NCI-H526 (cell line): ENCODE measurements at places on chromosomes 1 and 21.

- peak; percentile 87 for DNase-seq
Measured at GRCh38 chr1:211680752-211681327, 5.4 kb upstream of the NEK2 start.

GRCh38 chr1:244187310-244187709 lies 136.2 kb downstream of the ZBTB18 start:
- no peak for DNase-seq

DNA sequence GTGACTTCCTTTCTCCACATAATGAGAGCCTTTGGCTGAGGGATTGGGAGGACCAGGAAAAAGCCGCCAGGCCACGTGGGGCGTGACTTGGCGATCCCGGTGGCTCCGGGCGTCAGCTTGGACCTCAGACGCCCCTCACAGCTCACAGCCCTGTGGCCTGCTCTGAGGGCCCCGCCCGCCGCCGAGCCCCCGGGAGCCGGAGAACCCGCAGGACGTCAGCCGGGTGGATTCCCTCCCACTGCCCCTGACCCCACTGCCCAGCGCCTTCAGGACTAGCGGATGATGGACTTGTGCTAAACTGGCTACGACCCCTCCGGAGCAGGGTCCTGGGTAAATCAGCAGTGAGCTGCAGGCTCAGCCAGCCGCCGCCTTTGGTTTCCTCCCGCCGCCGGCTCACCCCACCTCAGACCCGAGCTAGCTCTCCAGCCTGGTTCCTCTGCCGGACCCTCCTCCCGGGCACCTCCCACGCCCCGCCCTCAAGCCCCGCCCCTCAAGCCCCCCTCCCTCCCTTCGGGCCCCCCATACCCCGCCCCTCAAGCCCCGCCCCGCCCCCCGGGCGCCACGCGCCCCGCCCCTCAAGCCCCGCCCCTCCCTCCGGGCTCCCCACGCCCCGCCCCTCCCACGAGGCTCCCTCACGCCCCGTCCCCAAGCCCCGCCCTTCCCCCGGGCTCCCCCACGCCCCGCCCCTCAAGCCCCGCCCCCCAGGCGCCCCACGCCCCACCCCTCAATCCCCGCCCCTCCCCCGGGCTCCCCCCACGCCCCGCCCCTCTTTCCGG lies 10.0 kb upstream of the FAAP20 start:
- peak; percentile 20 for DNase-seq

DNA sequence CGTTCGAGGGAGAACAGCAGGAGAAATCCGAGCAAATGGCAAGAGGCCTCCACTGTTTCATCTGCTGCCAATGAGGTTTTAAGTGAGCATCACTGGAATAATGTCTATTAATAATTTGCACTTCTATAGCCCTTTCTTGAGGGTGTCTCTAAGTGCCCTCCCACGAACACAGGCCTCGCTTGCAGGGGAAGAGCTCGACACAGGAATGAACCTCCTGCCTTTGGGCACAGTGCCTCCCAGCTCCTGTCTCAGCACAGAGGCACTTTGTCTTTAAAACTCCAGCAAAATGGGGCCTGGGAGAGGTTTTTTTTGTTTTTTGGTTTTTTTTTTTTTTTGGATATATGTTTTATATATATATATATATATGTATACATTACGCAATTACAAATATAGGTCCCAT lies 56.6 kb downstream of the OLIG1 start:
- no peak for DNase-seq

- no peak for DNase-seq
Measured at GRCh38 chr1:2829846-2830615, 28.5 kb upstream of the TTC34 start.

GRCh38 chr1:156623946-156624813 lies 5.0 kb downstream of the HAPLN2 start:
- peak; percentile 82 for DNase-seq

DNA sequence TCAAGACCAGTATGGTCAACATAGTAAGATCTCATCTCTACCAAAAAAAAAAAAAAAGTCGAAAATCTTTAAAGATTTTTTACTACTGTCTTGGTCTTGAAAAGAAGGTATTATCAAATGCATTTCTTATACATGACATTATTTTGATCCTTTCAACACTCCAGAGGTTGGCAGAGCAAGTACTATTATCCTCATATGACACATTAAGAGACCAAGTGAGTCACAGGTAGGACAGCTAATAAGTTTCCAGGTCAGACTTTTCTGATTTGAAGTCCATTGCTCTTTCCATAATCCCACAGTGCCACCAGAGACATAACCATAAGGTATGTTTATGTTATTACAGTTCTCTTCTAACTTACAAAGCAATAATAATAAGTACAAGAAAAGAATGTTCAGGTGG lies 15.2 kb downstream of the DBT start:
- DNase-seq, result no peak

GRCh38 chr1:15339570-15339969 lies 70.1 kb upstream of the EFHD2 start:
- no peak for DNase-seq

GRCh38 chr21:28971171-28971570 lies 21.5 kb downstream of the LTN1 start:
- no peak for DNase-seq

DNA sequence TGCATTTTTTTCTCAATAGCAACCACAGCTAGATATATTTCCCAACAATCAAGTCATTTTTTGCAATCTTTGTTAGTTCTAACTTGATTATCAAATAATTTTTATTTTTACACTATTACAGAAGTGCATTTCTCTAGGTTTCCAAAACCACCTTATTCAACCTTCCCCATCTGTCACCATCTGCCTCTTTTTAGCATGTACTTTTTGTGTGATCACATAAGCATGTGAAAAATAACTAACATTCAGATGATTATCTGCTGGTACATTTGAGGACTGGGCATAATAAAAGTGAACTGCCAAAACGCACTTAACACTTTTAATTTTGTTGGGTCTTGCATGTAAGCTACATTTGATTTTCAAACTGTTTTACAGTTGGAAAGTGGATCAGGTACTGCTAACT lies 291.5 kb downstream of the AKT3 start:
- no peak for DNase-seq
